ENCODE measurements at places on chromosomes 12 and 14.

- no peak for DNase-seq
Observed at GRCh38 chr12:3753544-3754284, 805 bp upstream of the CRACR2A start.

- DNase-seq = no peak
Observed at GRCh38 chr12:15227004-15227679, 5.9 kb upstream of the RERG start.

DNA sequence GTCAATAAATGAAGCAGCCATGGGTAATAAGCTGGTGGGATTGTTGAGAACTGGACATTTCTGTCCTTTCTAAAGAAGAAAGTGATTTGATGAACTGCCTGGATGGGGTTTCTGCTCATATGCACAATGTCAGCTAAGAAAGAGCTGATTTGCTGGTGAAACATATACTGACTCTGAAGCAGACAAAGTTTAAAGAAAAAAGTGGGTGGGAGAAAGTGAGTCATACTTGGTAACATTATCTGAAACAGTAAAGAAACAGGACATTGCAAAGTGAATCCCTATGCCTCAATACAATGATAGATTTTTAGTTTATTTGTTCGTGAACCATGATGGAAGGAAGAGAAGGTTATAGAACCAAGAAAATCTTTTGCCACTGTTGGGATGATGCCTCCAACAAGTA is 95.6 kb upstream of the DNM1L start:
- DNase-seq = no peak

DNA sequence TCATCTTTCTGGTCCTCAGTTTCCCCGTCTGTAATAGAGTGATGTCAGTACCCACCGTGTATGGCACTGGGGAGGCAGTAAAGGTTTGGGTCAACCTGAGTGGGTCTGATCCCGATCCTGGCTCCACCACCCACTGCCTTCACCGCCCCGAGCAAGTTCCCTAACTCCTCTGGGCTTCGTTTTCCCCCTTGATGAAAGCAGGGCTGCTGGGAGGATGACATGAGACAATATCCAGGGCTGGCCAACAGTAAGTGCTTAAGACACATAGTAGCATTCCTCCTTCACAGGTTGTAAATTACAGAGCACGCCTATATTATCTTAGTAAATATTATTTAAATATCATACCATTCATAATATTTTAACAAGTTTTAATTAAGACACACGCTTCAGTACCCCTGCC is 595 bp downstream of the PLEK2 start:
- no peak for DNase-seq

GRCh38 chr12:30201301-30202160 is 417.8 kb upstream of the TMTC1 start:
- no peak for DNase-seq

- no peak for DNase-seq
Observed at GRCh38 chr12:82523996-82524395, 162.7 kb upstream of the TMTC2 start.
